C1 segment of cervical spinal cord (tissue), 14 donors: ENCODE measurements at places on chromosomes 3 and 15.

DNA sequence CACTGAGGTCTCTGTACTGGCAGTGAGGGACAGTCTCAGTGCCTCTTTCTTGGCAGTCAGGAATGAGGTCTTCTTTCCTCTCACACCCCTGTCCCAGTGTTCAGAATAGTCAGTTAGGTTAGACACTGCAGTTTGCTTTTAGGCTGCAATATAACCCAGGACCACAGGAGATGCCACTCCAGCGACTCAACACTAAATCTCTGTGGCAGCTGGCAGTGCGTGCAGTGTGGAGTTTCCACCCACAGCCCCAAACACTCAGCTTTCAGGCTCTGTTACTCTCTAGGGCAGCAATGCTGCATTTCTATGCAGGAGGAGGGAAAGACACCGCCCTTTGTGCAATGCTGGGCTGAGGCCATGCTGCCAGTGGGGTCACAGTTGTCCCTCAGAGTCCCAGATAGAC lies 150.2 kb upstream of the SUCLG2 start:
- DNase-seq: no peak

- DNase-seq: no peak
These were observed 1.5 kb upstream of the CNTN6 start for GRCh38 chr3:1091286-1091685.

DNA sequence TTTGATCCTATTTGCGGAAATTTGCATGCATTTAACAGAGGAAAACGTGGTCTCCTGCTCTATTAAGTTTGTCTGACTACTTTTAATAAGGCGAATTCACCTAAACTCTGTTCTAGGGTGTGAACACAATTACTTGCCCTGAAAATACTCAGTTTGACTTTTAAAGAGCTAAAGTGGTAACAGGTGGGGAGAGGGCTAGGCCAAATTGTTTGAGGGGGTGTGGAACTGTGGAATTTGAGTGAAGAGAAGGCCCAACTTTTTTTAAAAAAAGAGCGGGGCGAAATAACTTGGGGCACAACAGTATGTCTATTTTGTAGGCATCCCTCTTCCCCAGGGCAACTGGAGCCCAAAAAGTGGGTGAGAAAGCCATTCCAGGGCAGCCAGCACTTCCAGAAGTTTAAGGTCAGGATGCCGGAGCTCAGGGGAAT lies 580 bp upstream of the FXR1 start:
- DNase-seq: no peak

- no peak for DNase-seq
These were observed 174.3 kb upstream of the ZBTB20 start for GRCh38 chr3:115321400-115321805.

- DNase-seq: no peak
These were observed 6.6 kb upstream of the KLF13 start for GRCh38 chr15:31320022-31320421.

GRCh38 chr3:64915778-64916177 lies 228.0 kb upstream of the ADAMTS9 start:
- DNase-seq: no peak

DNA sequence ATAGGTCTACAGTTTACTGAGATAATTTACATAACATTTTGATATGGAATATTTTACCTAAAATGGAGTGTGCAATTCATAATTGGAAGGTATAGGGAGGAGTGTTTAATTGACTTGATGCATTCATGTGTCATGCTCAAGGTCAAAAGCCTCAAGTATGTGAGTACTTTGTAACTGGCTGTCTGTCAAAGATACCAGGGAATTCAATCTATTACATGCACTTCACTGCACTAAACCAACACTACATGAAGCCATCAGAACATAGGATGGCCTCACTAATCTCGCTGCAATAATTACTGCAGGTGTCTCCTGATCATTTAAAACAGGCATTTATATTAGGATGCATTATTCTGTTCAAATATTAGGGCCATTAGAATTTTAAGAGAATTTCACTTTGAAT lies 367.2 kb downstream of the CNTN4 start:
- no peak for DNase-seq

DNA sequence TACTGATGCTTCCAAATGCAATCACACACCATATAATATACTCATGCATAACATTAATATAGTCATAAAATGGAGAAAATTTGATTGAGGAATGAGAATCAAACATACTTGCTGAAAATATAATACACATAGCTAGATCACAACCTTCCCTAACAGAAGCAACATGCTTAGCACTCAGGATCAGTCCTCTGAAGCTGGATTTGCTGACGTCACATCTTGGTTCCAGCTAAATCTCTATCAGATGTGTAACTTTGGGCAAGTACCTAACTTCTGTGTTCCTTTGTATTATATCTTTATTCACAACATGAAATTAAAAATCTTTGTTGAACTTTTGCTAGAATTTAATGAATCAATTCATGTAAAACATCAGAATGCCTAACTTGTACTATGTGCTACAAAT lies 263.5 kb downstream of the ZNF385D start:
- no peak for DNase-seq

GRCh38 chr15:52337198-52337853 lies 41.7 kb upstream of the MYO5C start:
- DNase-seq: no peak

DNA sequence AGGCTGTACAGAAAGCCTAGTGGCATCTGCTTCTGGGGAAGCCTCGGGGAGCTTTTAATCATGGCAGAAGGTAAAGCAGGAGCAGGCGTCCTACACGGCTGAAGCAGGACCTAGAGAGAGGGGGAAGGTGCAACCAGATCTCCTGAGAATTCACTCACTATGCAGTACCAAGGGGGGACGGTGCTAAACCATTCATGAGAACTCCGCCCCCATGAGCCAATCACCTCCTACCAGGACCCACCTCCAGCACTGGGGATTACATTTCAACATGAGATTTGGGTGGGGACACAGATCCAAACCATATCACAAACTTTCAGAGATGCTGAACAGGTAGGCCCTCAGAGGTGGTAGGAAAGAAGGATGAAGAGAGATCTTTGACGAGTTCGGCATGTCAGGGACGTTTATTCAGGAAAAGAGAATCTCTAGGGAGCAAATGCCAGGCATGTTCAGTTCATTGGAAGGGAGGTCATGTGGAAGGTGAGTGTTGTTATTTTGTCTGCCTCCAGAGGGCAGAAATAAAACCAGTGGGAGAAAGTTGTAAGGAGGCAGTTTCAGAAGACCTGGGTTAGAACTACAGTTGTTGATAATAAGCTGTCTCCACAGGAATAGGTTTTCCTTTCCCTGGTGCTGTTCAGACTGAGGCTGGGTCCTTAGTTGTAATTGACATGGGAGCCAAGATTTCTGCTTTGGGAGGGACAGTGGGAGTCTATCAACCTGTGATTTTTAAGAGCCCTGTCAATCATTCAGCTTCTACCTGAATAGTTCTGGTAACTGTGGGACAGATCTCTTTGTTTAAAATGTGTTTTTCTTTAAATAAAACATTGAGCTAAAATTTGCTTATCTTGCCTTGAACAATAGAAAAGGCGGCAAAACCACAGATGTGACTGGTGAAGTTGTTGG lies 4.3 kb upstream of the FNDC3B start:
- DNase-seq: no peak

DNA sequence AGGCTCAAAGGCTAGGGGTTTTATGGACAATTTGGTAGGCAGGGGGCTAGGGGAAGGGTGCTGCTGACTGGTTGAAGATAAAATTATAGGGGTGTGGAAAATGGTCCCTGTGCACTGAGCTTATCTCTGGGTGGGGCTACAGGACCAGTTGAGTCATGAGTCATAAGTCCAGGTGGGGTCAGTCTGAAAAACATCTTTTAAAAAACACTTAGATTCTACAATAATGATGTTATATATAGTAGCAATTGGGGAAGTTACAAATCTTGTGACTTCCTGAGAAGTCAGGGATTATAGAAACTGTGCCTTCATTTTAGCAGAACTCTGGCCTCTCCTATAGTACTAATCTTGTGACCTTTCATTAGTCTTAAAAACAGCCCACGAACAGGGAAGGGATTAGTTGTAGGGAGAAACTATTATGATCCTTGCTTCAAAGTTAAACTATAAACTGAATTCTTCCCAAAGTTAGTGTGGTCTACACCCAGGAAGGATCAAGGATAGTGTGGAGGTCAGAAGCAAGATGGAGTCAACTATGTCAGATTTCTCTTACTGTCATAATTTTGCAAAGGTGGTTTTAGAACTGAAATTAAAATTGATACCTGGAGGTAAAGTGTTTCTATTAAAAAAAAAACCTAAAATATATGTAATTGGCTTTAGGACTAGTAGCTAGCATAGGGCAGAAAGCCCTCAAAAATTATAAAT lies 130.1 kb downstream of the P2RY1 start:
- no peak for DNase-seq

- DNase-seq: no peak
These were observed 108.2 kb downstream of the ULK4 start for GRCh38 chr3:41853540-41854196.

- no peak for DNase-seq
These were observed 11.3 kb upstream of the ANKRD63 start for GRCh38 chr15:40293905-40294895.

- DNase-seq: no peak
These were observed 59.5 kb upstream of the HACD2 start for GRCh38 chr3:123644358-123644757.

DNA sequence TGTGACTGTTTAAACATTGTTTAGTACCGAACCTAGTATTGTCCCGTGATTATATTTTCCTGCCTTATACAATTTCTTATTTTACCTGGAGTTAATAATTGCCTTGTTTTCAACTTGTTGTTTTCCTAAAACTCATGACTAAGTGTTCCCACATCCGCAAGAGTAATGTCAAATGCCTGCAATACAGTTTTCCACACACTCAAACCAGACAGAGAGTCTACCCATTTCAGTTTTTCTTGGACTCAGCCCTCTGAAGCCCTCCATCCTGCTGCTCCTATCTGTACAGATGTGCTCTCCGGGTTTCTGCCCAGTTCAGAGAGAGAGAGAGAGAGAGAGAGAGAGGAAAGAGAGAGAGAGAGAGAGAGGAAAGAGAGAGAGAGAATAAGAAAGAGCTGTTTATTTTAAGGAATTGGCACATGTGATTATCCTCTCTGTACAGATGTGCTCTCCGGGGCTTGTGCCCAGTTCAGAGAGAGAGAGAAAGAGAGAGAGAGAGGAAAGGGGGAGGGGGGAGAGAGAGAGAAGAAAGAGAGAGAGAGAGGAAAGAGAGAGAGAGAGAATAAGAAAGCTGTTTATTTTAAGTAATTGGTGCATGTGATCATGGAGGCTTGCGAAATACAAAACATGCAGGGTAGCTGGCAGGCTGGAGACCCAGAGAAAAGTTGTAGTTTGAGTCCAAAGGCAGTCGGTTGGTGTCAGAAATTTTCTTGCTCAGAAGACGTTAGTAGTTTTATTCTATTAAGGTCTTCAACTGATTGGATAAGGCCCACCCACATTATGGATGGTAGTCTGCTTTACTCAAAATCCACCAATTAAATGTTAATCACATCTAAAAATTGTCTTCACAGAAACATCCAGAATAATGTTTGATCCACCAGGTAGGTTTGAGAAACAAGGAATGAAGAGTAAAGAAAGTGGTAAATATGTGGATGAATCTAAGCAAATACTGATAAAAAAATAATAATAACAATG lies 104.1 kb upstream of the GOLGA8J start:
- DNase-seq: no peak

- DNase-seq: no peak
These were observed 126.5 kb upstream of the THBS1 start for GRCh38 chr15:39454189-39454986.

DNA sequence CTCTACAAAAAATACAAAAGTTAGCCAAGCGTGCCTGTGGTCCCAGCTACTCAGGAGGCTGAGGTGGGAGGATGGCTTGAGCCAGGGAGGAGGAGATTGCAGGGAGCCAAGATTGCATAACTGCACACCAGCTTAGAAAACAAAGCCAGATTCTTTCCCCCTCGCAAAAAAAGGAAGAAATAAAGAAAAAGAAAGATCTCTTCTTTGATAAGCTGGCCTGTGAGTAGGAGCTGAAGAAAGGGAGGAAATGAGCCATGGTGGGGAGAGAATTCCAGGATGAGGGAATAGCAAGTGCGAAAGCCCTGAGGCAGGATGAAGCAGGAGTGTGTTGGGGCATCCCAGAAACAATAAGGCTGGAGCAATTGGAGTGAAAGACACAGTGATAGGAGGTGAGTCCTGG lies 24.5 kb upstream of the TOP2B start:
- no peak for DNase-seq

GRCh38 chr15:65833501-65834205 lies 35.6 kb upstream of the RAB11A start:
- DNase-seq: no peak

DNA sequence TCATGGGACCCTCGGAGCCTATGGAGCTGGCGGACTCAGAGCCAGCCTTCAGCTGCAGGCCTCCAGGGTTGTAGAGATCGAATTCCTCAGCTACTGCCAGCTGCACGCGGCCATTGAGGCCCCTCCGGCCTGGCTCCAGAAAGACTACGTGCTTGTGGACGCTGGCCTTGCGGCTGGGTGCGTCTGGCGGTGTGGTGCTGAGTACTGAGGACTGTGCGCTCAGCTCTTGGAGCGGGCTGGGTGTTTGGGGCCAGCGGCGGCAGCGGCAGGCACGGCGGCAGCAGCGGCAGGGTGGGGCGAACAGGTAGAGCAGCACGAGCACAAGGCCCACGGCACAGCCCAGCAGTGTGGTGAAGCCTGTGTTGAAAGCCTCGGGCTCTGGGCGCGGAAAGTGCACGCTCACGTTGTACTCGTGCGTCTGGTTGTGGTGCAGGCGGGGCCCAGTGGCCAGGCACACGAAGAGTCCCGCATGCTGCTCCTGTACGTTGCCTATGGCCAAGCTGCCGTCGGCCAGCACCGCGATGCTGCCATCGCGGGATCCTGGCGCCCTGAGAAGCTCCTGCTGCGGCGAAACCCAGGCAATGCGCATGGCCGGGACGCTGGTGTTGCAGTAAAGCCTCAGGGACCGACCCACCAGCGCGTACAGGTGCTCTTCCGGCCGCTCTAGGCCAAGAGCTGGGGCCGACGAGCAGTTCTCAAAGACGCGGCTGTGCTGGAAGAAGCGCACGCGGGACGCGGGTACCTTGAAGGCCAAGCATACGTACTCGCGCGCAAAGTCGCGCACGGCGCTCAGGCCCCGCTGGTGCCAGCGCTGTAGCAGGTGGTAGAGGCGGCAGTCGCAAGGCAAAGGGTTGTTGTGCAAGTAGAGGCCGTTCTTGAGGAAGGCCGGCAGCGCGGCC lies 1.3 kb downstream of the AMIGO3 start:
- DNase-seq: no peak

- DNase-seq: no peak
These were observed 48.7 kb downstream of the BDH1 start for GRCh38 chr3:197507081-197507480.

DNA sequence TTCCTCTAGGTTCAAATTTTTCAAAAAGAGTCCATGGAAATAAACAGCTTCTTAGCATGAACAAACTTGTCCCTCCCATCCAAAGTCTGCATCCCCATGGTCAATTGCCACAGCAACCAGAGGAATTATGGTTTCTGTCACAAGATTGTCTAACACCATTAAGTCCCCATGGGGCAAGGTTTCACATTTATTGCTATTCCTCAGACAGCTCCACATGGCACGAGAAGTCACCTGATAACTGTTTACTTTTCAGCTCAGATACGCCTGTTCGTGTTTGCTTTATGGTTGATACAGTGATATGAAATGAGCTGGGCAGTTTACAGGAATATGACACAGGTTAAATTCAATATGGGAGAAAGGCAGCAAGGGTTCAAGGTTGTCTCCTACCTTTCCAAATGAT lies 37.9 kb upstream of the MUC13 start:
- DNase-seq: no peak
